Endothelial cell of coronary artery (primary cell): ENCODE measurements at places on chromosomes 11 and 22. TPM values are rescaled to one million over a fixed set of nuclear protein-coding genes. Genes with fewer than 3 reads are reported as not detected.

The ARHGAP20 gene
- total RNA-seq: 1.1 TPM in 2 replicates

The HBG2 gene
- 0.18 TPM in 1 of 2 replicates, not detected in the other for total RNA-seq

The ANGPTL5 gene
- total RNA-seq: not detected in 2 replicates

The OR4A16 gene
- total RNA-seq: not detected in 2 replicates

The NEU3 gene
- 5.1 and 6.5 TPM in 2 replicates for total RNA-seq

The UBQLNL gene
- under 0.01 TPM in 1 of 2 replicates, not detected in the other for total RNA-seq

The OR5B17 gene
- total RNA-seq: not detected in 2 replicates

The CATSPERZ gene
- total RNA-seq: 0.27 TPM in 1 of 2 replicates, not detected in the other

The KDM4D gene
- 0.28 and 0.72 TPM in 2 replicates for total RNA-seq

The PRR33 gene
- total RNA-seq: not detected in 2 replicates

The LARGE1 gene
- 1.4 and 3.6 TPM in 2 replicates for total RNA-seq

The CASP4 gene
- total RNA-seq: 142 and 177 TPM in 2 replicates

The C11orf65 gene
- 0.09 and 0.38 TPM in 2 replicates for total RNA-seq

The A4GALT gene
- total RNA-seq: 8.5 and 24.5 TPM in 2 replicates

The DRD4 gene
- total RNA-seq: not detected in 2 replicates

The TRAPPC4 gene
- total RNA-seq: 82.5 and 86.3 TPM in 2 replicates

The SLN gene
- total RNA-seq: 0.09 TPM in 1 of 2 replicates, not detected in the other

The SPON1 gene
- not detected in 2 replicates for total RNA-seq

The SYCE3 gene
- total RNA-seq: not detected in 2 replicates

The SCGB1A1 gene
- total RNA-seq: not detected in 2 replicates

The MAPK12 gene
- 50.2 and 57.4 TPM in 2 replicates for total RNA-seq

The BATF2 gene
- total RNA-seq: 0.36 and 0.75 TPM in 2 replicates

The USH1C gene
- total RNA-seq: not detected in 2 replicates

The FADS3 gene
- total RNA-seq: 123 and 223 TPM in 2 replicates

The SEC14L6 gene
- total RNA-seq: under 0.01 TPM in 1 of 2 replicates, not detected in the other

The RFPL2 gene
- not detected in 2 replicates for total RNA-seq

The MN1 gene
- 0.45 and 2.3 TPM in 2 replicates for total RNA-seq

The MYEOV gene
- 0.66 and 1.5 TPM in 2 replicates for total RNA-seq

The DUSP8 gene
- 0.45 and 0.85 TPM in 2 replicates for total RNA-seq

The NXPE2 gene
- 0.09 TPM in 1 of 2 replicates, not detected in the other for total RNA-seq

The KRTAP5-3 gene
- not detected in 2 replicates for total RNA-seq

The ARHGAP42 gene
- 2.0 and 2.5 TPM in 2 replicates for total RNA-seq

The TMEM151A gene
- total RNA-seq: 0.66 TPM in 1 of 2 replicates, not detected in the other

The CCDC73 gene
- total RNA-seq: not detected in 2 replicates

The PHLDA2 gene
- total RNA-seq: 4.9 and 6.1 TPM in 2 replicates

The ARHGAP8 gene
- total RNA-seq: not detected in 2 replicates

The ART1 gene
- not detected in 2 replicates for total RNA-seq

The GAL3ST1 gene
- under 0.01 TPM in 1 of 2 replicates, not detected in the other for total RNA-seq

The OLFML1 gene
- 0.09 TPM in 1 of 2 replicates, not detected in the other for total RNA-seq
